ENCODE measurements at places on chromosomes 1 and 21. TPM values are rescaled to one million over a fixed set of nuclear protein-coding genes. Genes with fewer than 3 reads are reported as not detected.

- DNase-seq, result no peak
Observed at GRCh38 chr1:20105856-20106255, 13.5 kb downstream of the PLA2G2D start.

DNA sequence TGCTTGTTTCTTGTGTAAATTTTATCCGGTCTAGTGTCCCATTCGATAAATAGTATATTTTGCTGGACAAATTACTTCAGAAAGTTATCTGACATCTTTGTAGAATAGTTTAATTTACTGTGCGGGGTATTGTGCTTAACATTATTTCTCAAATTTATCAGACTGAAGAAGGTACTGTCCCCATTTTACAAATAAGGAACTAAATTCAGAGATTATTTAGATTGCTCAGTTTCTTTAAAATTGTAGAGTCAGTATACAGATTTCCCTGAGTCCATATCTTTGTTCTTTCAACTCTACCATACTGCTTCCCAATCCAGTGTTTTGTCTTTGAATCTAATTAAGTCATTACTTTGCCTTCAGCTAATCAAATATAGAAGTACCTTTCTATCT, 6.4 kb downstream of the ATP5PB start:
- no peak for DNase-seq

DNA sequence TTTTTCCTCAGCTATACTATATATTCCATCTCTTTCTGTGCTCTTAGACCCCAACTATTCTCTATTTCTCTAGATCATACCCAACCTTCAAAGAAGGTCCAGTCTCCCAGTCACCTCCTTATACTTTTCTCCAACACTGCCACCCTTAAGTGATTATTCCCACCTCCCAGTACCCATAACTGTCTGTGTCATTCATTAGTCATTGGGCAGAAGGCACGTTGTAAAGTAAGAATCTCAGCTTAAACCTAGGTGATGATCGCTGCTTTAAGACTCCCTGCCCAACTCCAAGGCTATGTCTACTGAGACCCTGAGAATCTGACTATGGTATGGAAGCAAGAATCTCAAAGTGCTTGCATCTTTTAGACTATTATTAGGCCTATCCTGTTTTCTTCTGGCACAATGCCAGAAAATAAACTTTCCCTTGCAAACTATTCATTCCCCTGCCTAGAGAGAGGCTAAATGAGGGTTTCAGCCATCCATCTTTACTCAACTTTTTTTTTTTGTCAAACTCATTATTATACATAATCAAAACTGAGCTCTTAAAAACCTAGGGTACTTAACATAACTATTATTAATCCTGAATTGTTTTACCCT, 174.3 kb upstream of the DPT start:
- no peak for DNase-seq

DNA sequence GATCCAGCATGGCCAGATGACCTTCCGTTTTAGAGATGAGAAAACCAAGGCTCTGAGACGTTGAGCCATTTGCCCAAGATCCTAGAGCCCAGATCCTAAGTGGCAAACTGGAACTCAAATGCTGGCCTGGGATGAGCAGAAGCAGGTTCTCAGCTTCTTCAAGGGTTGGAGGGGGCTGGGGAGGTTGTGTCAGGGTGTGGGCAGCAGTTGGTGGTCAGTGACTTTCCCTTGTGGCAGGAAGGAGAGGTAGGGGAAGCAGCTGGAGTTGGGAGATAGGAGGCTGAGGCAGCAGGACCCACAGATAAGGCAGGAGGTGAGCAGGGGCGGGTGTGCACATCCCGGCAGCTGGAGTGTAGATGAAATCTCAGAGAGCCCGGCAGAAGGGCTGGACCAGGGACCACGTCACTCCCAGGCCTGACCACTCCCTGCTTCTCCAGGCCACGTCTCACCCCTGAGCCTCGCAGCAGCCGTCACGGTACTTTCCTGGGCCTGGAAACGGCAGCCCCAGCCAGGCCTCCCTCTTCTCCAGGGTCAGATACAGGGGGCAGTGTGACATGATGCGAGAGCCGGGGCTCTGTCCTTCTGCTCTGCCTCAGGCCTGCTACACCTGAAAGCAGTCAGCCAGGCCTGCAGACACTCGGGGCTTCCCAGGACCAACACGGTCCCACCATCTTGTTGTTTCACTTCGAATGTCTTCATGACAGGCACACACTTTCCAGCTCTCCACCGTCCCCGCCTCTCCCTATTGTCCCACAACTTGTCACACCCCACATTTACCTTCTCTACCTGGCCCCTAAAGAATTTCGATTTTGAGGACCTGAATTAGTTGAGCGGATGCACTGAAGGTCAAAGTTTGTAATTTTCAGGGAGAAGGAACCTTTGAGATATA, 11.5 kb upstream of the LAPTM5 start:
- DNase-seq, result peak; percentile 67

- DNase-seq, result peak; percentile 88
Observed at GRCh38 chr1:234963180-234963903, 165.3 kb downstream of the TOMM20 start.

GRCh38 chr21:17340081-17340480, 172.8 kb upstream of the CXADR start:
- no peak for DNase-seq

- peak; percentile 38 for DNase-seq
Observed at GRCh38 chr1:224433701-224434672, 610 bp downstream of the WDR26 start.

DNA sequence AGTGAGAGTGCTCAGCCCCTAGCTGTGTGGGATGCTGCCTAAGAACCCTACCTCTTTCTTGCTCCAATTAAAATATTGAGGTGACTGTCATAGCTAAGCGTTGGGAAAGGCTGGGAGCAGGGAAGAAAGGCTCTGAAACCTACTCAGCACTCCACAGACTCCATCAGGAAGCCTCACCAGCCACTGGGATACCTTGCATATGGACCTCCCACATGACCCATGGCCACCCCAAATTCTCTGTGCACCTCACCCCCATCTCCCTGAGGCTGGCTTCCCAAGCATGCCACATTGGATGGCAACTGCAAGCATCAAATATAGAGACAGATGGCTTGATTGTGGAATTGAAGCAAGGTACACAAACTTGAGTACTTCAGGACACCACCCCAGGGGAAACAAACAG, 41.8 kb downstream of the FLVCR1 start:
- no peak for DNase-seq

GRCh38 chr1:153506831-153507413, 28.9 kb downstream of the S100A6 start:
- DNase-seq, result peak; percentile 90

- peak; percentile 23 for DNase-seq
Observed at GRCh38 chr1:41955461-41956159, 36.9 kb upstream of the HIVEP3 start.

DNA sequence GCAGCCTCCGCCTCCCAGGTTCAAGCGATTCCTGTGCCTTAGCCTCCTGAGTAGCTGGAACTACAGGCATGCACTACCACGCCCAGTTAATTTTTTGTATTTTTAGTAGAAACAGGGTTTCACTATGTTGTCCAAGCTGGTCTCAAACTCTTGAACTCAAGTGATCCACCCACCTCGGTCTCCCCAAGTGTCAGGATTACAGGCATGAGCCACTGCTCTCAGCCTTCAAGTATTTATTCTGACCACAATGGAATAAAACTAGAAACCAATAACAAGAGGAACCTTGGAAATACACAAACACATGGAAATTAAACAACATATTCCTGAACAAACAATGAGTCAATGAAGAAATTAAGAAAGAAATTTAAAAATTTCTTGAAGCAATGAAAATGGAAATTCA, 32.7 kb upstream of the DR1 start:
- no peak for DNase-seq

GRCh38 chr1:177703888-177704446, 265.9 kb downstream of the SEC16B start:
- DNase-seq, result no peak

DNA sequence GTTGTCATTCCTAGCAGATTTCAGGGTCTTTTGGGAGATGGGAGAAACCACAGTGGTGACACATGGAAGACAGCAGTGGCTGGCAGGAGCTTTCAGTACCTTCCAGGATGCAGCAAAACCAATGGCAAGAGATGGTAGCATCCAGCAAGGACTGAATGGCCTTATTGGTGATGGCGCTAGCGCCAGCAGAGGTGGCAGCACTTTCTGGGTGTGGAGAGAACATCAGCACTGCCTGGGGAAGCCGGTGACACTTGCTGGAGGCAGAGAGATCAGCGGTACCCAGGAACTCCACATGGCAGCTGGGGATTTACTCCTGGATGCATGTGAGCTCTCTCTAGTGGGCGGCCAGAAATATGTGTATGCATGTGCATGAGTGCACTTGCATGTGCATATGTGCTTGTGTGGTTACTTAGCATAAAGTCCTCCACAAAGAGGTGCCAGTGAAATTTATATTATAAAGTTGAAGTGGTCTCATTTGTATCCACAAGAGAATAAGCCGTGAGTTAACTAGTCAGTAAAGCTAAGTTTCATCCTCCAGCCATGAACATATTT, 364.7 kb downstream of the LMX1A start:
- no peak for DNase-seq

GJA8 gene
- polyA plus RNA-seq, result not detected

MYCL gene
- polyA plus RNA-seq, result 4.4 TPM

ZBTB37 gene
- polyA plus RNA-seq, result 0.37 TPM

MROH9 gene
- not detected for polyA plus RNA-seq

SH2D5 gene
- polyA plus RNA-seq, result 0.44 TPM

SOX13 gene
- polyA plus RNA-seq, result 4.1 TPM

GSTM1 gene
- polyA plus RNA-seq, result 0.23 TPM
